ENCODE measurements at places on chromosomes 7 and 10.

DNA sequence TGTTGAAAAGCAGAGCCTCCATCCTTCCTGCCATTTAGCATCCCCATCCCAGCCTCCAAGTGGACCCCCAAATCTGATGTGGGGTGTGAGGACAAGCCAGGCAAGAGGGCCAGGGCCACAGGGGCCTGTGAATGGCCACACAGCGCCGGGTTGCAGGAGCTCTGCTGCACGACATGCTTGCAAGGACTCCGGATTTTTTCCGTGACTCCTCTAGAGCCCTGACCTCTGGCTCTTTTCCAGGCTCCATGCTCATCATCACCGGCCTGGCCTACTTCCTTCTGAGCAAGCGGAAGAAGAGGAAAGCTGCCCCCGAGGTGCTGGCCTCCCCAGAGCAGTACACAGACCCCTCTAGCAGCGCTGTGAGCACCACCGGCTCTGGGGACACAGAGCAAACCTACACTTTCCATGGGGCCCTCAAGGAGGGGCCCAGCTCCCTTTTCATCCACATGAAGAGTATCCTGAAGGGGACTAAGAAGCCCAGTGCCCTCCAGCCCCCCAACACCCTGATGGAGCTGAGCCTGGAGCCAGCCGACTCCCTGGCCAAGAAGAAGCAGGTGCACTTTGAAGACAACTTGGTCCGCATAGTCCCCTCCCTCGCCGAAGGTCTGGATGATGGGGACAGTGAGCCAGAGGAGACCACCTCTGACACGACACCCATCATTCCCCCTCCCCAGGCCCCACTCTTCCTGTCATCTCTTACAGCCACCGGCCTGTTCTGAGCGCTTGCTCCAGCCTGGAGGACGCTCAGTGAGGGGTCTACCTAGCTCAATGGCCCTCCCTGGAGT is 23.5 kb downstream of the TMEM72 start:
- no peak for DNase-seq

- no peak for DNase-seq
Measured at GRCh38 chr7:109890622-109891021, 1200.3 kb upstream of the LRRN3 start.

DNA sequence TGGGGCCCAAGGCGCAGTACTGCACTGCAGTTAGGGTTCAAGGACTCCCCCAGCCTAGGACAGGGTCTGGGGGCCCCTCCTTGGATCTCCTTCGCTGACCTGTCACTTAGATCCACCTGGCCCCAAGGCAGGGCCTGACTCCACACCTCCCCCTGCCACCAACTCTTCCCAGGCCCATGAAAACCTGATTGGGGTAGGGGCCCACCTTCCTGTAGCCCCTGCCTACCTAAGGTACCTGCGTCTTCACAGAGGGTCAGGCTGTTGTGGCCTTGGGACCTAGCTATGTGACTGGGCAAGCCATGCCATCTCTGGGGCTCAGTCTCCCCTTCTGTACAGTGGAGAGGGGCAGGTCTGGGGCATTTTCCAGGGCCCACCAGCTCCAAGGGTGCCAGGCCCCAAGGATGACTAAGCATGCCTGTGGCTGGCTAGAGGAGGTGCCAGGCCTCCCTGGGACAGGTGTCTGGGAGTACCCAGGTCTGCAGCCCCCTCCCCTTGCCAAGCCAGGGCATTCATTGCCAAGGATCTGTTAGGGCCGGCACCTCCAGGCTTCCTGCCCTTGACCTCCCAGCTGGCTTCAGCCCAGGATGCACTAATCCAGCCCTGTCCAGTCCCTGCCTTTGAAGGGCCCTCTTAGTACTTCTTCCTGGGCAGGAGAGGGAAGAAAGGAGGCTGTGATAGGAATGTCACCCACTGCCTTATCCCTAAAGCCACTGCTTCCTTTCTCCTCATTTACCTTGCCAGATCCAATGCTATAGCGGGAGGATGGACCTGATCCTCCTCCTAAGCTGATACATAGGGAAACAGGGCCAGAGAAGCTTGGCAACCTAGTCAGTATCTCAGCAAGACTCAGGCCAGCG is 1.3 kb downstream of the LIMK1 start:
- no peak for DNase-seq

- peak; percentile 73 for DNase-seq
Measured at GRCh38 chr10:6542999-6543430, 37.1 kb downstream of the PRKCQ start.

- DNase-seq = no peak
Measured at GRCh38 chr10:123703195-123703790, 37.1 kb downstream of the GPR26 start.

DNA sequence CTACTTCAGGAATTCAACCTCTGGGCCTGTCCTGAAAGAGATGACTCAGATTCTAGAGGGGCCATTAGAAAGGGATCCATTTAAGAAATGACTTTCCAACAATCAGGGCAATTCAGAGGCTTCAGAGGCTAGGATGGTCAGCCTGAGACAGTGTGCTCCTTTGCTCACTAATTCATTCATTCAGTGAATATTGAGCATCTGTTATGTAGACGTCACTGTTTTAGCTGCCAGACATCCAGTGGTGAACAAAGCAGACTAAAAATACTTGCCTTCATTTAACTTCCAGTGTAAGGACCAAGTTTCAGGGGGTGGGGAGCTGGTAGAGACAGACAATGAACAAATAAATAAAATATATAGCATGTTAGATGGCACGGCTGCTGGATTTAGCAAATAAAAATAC is 1.6 kb downstream of the KIAA1217 start:
- no peak for DNase-seq

DNA sequence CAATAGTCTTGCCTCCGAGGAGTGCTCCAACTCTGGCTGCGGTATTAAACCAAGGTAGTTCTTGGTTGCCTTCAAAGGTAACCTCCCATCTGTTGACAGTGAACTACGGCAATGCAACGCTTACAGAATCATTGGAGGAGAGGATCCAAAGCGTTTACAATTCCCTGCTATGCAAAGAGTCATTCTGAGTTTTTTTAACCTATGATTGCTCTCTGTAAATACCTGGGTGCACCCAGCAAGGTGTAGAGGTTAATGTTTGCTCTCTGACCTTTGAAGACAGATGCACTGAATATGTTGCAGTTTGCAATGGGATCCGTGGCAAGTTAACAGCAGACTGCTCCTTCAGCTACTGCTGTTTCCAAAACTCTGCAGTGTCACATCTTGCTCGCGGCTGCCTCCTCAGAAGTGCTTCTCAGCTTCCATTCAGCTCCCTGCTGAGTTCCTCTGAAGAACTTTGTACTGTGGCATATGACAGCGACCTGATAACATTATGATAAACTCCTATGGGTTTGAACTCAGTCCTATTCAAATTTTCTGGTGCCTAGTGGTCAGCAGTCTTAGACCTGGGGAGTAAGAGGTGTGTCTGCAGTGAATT is 29.0 kb downstream of the KIAA1217 start:
- no peak for DNase-seq

GRCh38 chr10:71040846-71041605 is 152.7 kb upstream of the PCBD1 start:
- DNase-seq = no peak

DNA sequence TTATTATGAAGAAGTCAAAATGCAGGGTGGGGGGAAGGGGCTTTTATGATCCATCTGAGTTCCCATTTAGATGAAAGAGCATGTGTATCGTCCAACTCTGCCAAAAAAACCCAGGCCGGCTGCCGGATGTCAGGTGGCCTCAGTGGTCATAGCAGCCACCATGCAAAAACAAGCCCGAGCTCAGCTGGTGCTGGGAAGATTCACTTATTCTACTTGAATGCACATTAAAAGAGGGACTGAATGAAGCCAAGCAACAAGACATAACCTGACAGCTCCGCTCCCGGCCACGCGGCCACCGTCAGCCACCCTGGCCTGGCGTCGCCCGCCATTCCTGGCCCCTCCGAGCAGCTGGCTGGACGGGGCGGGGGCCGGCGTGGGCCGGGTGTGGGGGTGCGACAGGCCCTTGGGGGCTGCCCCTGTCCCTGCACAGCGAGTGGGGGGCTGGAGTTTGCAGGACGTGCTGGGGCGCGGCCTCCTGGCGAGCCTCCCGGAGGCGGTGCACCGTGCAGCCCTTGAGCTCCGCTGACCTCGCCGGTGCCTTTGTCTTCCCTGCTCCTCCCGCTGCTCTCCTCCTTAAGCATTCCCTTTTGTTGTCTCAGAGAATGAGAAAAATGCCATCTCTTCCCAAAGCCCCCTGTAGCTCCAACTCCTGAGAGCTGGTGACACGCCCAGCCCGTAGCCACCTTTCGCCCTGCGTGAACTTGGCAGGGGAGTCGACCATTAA is 67.8 kb downstream of the EBF3 start:
- no peak for DNase-seq

- no peak for DNase-seq
Measured at GRCh38 chr7:68679459-68680234, 918.6 kb upstream of the AUTS2 start.

- no peak for DNase-seq
Measured at GRCh38 chr7:44347546-44348114, 22.2 kb upstream of the CAMK2B start.

GRCh38 chr10:61951144-61951483 is 49.6 kb downstream of the ARID5B start:
- DNase-seq = no peak

- DNase-seq = no peak
Measured at GRCh38 chr7:141460781-141461715, 90.2 kb upstream of the AGK start.

DNA sequence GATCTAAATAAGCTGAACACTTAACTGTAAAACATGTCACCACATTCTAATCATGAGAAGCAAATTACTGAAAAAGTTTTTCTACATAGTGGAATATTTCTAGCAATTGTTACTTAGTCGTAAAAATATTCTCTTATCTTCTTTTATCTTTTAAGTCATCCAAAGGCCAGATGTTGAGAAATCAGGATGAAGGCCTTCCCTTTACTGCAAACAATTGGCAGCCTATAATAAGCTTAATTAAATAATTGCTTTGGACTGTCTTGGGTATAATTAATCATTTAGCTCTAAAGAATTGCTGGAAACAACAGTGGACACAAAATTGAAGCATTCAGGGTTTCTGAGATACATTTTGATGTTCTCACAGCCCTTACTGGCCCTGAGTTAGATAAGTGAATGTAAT is 226.5 kb downstream of the FANK1 start:
- no peak for DNase-seq

DNA sequence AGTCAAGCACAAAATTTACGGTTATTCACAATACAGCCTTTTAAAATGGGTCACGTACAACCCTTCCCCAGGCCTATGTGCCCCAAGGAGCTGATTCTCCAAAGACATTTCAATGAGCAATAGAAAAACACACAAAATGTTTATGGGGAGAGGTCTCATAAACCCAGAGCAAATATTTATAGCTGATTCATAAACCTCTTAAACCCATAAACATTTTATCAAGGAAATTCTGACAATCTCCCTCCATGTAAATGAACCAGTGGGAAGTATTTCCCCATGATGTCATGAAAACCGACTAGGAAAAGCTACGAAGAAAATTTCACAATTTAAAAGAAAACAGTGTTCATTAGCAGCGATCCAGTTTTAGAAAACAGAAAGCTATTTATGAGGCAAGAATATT is 36.0 kb downstream of the SFMBT2 start:
- peak; percentile 17 for DNase-seq

- no peak for DNase-seq
Measured at GRCh38 chr10:112230325-112230988, 46.9 kb upstream of the GPAM start.

DNA sequence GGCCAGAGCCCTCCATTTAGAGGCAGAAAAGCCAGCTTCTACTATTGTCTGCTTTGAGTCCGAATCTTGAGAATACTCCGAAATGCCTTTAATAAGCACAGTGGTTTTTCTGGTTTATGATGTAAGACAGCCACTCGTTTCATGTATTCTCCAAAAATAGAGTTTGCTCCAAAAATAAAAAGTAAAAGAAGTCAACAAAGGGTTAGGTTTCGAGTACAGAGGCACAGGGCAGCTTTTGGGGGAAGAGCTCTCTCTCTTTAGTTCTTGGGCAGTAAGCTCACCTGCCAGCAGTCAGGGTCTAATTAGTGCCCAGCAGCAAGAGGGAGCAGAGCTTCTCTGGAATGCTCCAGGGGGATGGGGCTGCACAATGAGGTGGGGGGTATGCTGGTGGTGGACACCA is 20.2 kb downstream of the CREB3L2 start:
- no peak for DNase-seq

DNA sequence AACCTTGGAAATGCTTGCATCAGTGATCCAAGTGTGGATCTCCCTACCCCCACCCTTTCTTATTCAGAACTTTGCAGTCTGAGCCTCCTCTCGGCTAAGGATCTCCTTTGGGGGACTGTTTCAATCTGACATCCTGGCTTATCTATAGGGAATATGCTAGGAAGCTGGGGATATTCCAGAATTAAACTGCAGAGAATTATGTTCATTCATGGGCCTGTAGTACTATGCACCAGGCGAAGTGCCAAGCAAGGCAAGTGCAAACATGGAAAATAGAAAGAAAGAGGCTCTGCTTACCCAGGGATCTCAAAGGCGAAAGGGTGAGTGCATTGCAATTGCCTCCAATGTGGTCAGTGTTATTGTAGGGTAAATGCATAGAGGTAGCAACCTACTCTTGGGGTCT is 96.5 kb downstream of the CACNB2 start:
- no peak for DNase-seq

DNA sequence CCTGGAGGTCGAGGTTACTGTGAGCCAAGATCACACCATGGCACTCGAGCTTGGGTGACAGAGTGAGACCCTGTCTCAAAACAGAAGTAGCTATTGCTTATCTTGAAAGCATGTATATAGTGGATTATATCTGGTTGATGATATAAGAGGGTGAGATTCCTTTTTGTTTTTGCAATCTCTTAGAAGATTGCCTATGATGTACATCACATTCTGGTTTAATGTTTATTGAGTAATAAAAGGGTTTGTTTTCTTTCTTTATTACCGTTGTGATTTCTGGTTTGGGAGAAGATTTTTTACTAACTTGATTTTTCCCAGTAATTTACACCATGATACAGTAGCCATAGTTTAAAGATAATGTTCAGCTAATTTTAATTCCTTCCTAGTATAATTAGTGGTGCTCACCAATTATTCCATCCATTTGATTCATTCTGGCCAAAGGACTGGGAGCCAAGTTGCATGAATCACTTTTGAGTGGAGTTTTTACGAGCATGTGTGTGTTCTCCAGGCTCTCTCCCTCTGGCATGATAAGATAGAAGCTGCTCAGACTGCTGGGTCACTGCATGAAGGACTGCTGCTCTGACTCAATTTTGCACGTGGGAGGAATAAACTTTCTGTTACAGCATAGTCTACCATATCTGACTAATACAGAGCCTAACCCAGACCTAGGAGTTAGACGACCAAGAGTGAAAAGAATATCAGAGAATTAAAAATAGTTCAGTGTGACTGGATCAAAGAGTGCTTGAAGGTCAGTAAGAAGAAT is 13.5 kb upstream of the TSPAN13 start:
- no peak for DNase-seq

GRCh38 chr7:25805027-25805687 is 346.8 kb upstream of the NFE2L3 start:
- no peak for DNase-seq

DNA sequence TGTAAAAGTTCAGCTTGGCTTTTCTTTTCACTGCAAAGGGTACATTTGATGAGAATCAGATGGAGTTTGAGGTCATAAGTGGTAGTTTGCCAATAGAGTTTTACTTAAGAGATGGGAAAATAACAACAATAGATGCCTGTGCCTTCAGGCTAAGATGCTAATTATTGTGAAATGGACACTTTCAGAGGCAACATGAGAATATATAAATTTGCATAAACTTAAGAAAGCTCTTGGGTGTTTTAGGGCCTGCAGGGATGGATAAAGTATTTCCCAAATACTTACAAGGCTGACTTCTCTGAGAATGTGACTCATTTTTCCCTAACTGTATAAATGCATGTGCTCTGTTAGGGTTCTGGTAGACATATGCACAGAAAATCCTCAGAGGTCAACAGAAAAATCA is 200.3 kb upstream of the SVIL start:
- no peak for DNase-seq
